Natural killer cell (primary cell): ENCODE measurements at places on chromosomes 4 and X. TPM values are rescaled to one million over a fixed set of nuclear protein-coding genes. Genes with fewer than 3 reads are reported as not detected.

DNA sequence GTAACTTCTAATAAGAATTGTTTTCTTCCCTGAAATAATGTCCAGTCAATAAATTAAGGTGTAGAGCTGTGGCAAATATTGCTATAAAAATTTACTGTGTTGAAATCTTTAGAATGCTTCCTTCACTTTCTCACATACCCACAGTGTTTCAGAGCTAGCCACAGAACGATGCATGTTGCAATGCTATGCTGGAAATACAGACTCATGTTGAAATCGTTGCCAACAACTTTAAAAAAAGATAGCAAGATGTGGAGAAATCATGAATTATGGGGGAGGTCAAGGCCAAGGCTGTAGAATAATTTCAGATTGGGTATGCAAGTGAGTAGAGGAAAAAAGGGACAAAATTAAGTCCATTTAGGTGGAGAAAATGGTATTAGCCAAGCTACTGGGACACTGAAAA is 204.8 kb downstream of the VEGFC start:
- DNase-seq, result no peak

Gene SAGE1
- not detected for total RNA-seq

Gene VEGFD
- total RNA-seq, result not detected

- peak; percentile 45 for DNase-seq
Measured at GRCh38 chrX:42946544-42947194, 168.7 kb upstream of the PPP1R2C start.

- DNase-seq, result no peak
Measured at GRCh38 chr4:20273793-20274192, 22.1 kb downstream of the SLIT2 start.

Gene KLHL8
- total RNA-seq, result 8.3 TPM

Gene N4BP2
- total RNA-seq, result 22.4 TPM

Gene OTC
- total RNA-seq, result not detected

- no peak for DNase-seq
Measured at GRCh38 chr4:4914059-4914820, 54.8 kb downstream of the MSX1 start.

- no peak for DNase-seq
Measured at GRCh38 chrX:13587786-13588477, 18.5 kb downstream of the EGFL6 start.

GRCh38 chr4:151215295-151215694 is 61.7 kb upstream of the PRSS48 start:
- no peak for DNase-seq

- no peak for DNase-seq
Measured at GRCh38 chr4:22130741-22131140, 182.2 kb upstream of the KCNIP4 start.

DNA sequence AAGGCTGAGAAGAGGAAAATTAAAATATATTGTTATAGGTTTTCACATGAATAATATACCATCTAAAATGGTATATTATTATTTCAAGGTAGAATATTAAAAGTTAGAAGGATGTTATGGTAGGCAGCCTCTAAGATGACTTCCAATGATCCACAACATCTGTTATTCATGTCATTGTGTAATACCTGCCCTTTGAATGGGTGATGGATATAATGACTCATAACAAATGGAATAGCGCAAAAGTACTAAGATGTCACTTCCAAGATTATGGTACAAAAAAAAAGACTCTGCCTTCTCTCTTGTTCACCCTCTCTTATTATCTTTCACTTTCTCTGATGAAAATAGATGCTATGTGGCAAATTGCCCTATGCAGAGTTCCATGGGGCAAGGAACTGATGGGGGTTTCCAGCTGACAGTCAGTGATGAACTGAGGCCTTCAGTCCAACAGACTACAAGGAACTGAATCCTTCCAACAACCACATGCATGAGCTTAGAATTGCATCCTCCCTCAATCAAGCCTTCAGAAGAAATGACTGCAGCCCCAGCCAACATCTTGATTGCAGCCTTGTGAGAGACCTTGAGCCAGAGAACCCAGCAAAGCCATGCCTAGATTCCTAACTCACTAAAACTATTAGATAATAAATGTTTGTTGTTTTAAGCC is 57.7 kb downstream of the HS6ST2 start:
- DNase-seq, result no peak

DNA sequence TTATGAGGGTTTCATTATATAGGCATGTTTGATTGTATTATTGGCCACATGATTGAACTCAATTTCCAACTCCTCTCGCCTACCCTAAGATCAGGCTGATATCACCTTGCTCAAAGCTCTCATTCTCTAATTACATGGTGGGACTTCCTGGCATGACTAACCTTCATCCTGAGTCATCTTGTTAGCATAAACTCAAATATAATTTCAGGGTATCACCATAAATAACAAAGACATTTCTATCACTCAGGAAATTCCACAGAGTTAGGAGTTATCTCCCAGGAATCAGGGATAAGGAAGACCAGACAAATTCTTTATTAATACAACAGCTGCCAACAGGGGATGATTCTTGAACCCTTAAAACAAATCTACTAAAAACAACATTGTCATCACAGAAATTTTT is 90.7 kb downstream of the NDST3 start:
- no peak for DNase-seq

DNA sequence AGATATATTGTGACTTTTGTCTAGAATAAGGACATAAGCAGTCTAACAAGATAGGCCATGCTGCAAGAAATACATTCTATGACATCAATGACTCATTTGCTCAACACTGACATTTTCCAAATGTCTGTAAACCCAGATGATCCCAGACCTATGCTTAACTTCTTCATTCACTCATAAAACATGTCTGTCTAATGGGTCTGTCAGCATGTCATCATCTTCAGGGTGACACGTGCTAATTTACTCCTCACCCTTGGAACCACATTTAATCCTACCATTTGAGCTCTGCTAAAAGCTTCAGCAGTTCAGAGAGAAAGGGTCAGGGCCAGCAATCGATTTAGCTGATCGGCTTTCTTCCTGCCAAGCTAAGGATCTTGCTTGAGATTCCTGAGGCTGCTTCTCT is 109.4 kb upstream of the MAP3K15 start:
- no peak for DNase-seq

DNA sequence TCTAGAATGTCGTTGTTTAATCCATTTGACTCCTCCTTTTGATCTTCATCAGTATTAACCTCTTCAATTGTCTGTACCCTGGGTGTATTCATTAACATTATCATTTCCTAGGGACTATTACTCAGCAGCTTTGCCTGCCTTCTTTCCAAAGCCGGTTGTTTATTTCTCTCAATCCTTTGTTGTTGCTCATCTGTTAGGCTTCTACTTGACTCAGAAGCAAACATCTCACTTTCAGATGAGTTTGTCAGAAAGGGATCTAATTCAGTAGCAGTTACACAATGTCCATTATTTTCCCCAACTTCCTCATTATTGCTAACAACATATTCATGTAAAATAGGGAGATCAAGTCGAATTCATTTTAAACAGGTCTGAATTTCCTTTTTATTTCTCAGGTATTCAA is 22.1 kb upstream of the HSD17B10 start:
- no peak for DNase-seq
